Activated CD4-positive, alpha-beta T cell treated with anti-CD3 and anti-CD28 coated beads, Interleukin-2, amount 50 U/mL, for 24 hours (primary cell): ENCODE measurements at places on chromosomes 2 and 18.
A peak's percentile ranks its signal among the peaks of the same experiment; 100 is the strongest.

- no peak for DNase-seq
These were observed 935.3 kb upstream of the KLHL29 start for GRCh38 chr2:22449696-22450095.

GRCh38 chr2:98827625-98828368 lies 96.9 kb upstream of the MGAT4A start:
- DNase-seq = no peak

DNA sequence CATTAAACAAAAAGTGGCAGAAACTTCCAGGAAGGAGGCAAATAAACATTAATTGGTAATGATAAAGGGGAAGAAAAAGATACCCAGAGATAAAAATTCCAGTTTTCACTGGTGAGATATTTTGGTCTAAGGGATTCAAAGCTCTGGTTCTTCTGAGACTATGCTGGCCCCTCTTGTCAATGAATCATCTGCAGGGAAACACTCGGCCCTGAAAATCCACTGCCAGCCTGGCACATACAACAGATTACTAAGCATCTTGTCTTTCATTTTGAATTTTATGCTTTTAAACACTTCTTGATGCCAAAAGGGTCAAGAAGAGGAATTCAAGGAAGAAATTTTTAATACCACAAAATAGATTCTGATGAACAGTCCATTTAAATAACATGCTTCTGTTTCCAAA lies 1603.8 kb upstream of the ZEB2 start:
- no peak for DNase-seq

DNA sequence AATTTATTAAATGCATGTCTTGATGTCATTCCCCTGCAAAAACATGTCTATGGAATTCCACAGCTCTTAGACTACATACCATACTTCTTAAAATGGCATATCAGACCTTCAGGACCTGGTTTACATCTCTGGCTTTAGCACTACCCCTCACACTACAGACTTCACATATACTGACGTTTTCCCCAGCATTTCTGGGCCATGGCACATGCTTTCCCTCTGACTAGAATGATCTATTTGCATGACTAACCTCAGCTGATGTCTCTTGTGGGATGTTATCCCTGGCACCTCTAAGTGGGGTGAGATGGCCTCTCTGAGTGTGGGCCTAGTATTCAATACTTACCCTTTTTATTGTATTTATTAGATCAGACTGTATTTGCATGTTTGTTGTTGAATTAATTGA lies 381.6 kb downstream of the ERBB4 start:
- DNase-seq = no peak

DNA sequence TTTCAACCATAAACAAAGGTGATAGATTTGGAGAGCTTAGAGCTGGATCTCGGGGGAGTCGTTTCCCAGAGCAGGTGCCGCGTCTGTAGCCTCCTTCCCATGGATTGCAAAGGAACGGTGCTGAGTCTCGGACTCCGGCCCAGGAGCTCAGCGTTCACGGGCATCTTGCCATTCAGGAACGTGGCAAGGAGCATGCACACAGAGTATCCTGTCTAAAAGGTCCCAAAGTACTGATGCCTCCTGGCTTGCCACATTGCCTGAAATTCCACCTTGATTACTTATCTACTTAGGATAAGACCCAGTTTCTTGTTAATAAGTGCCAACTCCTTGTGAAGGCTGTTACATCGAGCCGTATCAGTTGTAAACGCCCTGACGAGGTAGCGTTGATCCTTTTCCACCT lies 197.8 kb upstream of the MYT1L start:
- DNase-seq = no peak

- DNase-seq = no peak
These were observed 320.3 kb downstream of the RNF144A start for GRCh38 chr2:7237466-7237865.

DNA sequence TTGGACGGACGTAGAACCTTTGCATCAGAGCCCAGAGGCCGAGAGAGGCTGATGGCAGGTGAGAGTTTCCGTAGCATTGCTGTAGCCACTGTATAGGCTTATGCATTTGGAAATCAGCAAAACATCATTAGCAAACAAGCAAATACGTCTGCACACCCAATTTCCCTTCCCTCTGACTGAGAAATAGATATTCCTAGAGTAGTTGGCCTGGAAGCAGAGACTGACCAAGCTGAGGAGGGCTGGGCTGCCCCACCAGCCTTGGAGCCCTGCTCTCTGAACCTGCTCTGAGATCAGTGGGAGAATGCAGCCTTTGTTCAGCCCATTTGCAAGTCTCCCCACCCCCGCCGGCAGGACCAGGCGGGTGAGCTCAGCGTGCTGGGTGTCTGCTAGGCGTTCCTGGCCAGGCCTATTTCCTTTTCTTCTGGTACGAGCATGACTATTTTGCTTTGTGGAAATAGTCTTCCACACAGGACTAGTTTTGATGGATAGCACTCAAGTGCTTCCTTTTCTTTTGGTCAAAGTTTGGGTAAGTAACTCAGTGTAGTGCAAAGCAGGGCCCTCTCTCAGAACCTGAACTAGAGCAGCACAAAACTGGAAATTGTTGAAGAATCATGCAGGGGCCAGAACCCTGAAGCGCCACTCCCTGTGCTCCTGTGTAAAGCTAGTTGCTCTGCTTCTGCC lies 21.9 kb upstream of the RNF149 start:
- DNase-seq = peak; percentile 41

- DNase-seq = no peak
These were observed 449.0 kb upstream of the MMADHC start for GRCh38 chr2:150036622-150037021.

DNA sequence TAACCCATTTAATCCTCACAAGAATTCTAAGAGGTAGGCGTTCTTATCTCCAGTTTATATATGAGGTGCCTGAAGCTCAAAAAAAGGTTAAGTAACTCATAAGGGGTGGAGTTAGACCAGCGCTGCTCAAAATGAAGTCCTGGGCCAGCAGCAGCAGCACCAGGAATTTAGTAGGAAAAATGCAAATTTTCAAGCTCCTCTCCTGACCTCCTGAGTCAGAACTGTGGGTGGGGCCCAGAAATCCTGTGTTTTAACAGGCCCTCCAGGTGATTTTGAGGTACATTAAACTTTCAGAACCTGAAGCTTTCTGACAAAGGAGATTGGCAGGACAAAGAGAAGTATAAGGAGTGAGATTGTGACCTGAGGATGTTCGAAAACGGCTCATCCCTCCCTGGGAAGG lies 66.0 kb upstream of the CCDC85A start:
- DNase-seq = no peak

- no peak for DNase-seq
These were observed 37.9 kb upstream of the EVA1A start for GRCh38 chr2:75598589-75599155.

GRCh38 chr2:228599297-228599696 lies 417.8 kb upstream of the SPHKAP start:
- DNase-seq = no peak

DNA sequence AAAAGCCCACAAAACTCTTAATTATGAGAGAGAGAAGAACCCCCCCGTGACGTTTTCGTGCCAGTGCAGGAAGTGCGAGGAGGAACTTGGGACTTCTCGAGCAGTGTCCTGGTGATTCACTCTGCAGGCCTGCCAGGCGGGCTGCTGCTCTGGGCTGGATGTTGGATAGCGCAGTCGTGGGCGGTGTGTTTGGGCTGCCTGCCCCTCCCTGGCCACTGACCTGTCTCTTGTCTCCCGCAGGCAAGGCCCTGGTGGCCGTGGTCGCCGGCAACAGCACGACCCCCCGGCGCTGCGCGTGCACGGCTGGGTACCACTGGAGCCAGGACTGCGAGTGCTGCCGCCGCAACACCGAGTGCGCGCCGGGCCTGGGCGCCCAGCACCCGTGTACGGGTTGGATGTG lies 29.0 kb downstream of the TNFRSF11A start:
- DNase-seq = no peak

DNA sequence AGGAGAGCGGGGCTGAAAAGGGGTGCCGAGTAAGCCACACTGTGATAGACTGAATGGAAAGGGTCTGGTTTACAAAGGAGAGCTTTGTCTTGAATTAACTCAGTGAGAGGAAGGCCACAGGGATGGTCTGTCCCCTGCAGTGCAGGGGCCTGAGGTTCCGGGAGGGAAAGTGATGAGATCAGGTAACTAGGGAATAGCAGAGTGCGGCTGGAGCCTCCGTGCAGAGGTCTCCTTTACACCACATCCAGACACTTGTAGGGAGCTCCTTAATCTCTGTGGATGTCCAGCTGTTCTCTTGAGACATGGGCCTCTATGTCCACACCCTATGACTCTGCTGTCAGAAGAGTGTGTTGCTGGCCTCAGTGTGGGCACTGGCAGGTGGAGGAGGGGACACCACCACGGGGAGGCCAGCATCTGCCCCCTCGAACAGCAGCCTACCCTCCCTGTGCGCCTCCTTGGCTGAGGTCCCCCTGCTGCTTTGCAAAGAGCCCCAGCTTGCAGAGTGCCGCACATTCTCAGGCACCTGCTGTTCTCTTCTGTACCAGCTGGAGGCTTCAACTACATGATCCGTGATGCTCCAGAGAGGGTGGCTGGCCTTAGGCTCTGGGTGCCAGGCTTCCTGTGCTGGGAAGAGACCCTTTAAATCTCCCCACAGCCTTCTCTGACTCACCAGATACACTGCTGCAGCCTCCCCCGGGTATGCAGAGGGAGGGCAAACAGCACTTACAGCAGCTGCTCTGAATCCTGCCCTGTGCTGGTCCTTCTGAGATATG lies 25.9 kb downstream of the ENOSF1 start:
- DNase-seq = no peak

DNA sequence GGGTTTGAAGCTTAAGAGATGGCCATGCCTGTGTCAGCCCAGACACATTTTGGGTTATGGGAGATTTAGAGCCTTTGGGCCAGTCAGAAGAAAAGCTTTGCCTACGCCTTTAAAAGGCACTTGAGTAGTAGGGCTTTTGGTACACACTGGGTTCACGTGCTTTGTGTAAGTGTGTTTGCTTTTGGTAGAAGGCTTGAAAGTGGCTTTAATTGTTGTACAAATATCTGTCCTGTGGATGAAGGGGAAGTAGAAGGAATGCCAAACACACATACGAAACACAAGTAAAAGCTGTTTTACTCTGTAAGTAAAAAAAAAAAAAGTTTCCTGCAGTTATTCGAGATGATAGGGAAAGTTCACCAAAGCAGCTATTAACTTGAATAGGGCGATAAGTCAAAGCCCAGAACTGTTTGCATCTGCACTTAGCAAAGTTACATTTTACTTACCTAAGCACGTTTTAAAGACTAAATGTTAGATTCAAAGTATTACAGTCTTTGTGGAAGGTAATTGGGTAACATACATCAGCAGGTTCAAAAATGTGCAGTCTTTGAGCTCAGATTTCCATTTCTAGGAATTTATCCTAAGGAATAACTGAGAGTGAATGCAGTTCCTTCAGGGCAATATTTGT lies 75.4 kb downstream of the STK25 start:
- no peak for DNase-seq

DNA sequence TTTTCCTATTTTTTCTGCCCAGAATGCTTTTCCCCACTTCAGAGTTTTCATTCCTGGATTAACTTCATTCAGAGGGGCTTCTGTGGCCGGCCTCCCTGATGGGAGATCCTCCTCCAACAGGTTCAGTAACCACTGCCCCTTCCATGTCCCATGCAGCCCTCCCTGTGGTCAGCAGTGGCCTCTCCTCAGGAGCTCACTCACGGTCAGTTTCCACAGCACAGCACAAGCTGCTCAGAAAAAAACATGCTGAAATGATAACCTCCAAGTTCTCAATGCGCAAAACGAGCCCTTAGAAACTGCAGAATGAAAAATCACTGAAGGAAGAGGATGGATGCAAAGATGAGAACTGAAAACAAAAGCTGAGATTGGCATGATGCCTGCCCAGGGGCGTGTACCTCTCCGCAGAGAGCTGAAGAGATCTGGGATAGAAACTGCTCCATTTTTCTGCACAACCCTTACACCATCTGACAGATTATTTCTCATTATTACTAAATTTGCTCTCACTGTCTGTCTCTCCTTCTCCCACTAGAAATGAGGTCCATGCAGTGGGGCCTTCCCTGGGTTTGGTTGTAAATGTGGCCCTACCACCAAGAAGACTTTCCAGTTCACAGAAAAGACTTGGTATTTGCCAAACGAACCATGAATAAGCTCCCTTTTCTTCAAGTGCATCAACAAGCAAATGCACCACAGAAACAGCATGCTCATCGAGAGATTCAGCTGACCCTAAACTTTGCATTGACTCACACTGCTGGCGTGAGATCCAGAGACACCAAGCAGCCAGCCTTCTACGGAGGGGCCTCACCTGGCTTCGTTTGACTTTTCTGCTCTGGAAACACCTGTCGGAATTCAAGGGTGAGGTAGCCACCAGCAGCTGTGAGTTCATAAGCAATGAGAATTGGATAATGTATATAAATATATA lies 51.5 kb downstream of the TMEM18 start:
- no peak for DNase-seq

GRCh38 chr18:76819411-76820136 lies 2.8 kb upstream of the ZNF236 start:
- no peak for DNase-seq

DNA sequence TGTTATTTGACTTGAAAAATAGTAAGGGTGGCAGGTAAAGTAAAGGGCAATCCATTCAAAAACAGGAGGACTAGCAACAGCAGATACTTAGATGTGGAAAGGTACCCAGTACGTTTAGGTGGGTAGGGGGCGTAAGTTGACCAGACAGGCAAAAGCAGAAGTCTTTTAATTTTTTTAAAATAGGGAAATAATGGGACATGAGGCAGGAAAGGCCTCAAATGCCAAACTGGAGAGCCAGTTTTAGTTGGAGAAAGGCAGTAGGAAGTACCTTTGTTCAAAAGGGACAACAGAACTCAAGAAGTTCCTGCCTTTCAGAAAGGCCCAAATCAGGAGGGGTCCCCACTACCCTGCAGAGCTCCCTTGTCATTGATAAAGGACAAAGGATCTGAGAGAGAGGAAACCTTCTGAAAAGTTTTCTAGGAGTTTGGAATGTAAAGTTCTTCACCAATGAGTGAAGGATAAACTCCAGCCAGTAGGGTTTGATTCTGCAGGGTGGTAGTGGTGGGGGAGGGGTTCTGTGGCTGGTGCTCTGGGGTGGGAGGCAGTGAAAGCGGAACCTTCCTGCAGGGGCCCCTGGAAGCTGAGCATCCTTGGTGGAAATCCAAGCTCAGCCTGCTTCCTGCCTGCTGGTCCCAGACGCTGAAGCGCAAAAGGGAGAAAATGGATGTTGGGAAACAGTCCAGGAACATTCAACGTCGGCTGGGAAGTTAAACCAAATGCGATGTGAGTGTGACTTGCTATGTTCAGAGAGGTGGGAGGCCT lies 40.1 kb downstream of the TMEM17 start:
- DNase-seq = no peak

- no peak for DNase-seq
These were observed 35.0 kb downstream of the RTN4 start for GRCh38 chr2:55014962-55015939.

- DNase-seq = no peak
These were observed 24.1 kb downstream of the ACSL3 start for GRCh38 chr2:222884805-222885424.

GRCh38 chr2:144027593-144027992 lies 492.3 kb downstream of the ZEB2 start:
- no peak for DNase-seq

- DNase-seq = no peak
These were observed 117.7 kb upstream of the ACVR1C start for GRCh38 chr2:157746234-157746950.

DNA sequence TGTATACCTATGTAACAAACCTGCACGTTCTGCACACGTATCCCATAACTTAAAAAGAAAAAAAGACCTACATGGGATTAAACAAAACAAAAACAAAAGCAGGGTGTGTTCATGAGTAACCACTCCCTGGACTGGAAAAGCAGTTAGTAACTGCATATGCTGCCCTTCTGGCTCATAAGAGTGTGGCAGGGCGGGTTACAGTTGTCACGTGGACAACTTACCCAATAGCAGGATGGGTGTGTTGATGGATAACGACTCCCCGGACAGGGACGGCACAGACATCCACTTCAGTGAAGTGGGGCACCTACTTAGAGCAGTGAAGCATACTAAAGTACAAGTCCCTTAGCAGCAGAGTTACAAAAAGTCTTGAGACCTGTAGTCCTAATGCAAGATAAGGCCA lies 136.7 kb downstream of the CCBE1 start:
- no peak for DNase-seq
